ENCODE measurements at places on chromosomes 5 and 9.
A peak's percentile ranks its signal among the peaks of the same experiment; 100 is the strongest.

GRCh38 chr5:129445379-129445778 is 14.7 kb upstream of the ADAMTS19 start:
- H3K4me1 ChIP-seq, result no peaks in the 10 kb centered on the region
- no peaks in the 10 kb centered on the region for H3K27me3 ChIP-seq
- no peaks in the 10 kb centered on the region for H3K36me3 ChIP-seq
- no peak overlapping the region for H3K27ac ChIP-seq
- DNase-seq, result no peak

DNA sequence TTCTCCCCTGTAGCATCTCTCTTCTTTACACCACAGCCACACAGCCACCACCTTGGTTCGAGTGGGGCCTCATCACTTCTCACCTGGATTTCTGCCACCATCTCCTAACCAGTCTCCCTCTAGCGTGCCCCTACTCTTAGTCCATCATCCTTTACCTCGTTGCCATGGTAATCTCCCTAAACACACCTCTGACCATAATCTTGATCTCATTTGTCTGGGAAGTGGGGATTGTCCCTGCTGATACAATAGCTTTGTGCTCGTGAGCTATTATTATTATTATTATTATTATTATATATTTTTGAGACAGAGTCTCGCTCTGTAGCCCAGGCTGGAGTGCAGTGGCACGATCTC is 76.5 kb upstream of the HSPA9 start:
- no peak overlapping the region for H3K4me3 ChIP-seq
- H3K4me1 ChIP-seq, result peaks cover 2% of the 10 kb centered on the region
- no peak for DNase-seq
- no peak overlapping the region for H3K27ac ChIP-seq

DNA sequence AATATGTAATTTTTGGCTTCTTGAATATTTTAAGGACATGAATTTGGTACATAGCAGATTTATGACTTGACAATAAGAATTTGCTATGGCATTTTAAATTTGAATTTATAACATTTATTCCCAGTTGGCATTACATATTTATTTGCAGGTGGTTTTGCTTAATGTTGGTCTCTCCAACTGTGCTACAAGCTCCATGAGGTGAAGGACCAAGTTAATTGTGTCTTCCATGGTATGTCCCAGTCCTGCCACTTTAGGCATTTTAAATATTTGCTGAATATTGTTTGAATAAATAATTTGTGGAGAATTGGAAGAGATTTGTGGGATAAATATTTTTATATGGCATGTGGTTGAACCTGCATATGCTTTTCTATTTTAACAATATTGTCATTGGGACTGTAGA is 253.4 kb upstream of the RIOK2 start:
- no peak for DNase-seq
- no peaks in the 10 kb centered on the region for H3K4me1 ChIP-seq
- no peak overlapping the region for H3K4me3 ChIP-seq
- no peaks in the 10 kb centered on the region for H3K27me3 ChIP-seq
- H3K36me3 ChIP-seq, result no peaks in the 10 kb centered on the region

DNA sequence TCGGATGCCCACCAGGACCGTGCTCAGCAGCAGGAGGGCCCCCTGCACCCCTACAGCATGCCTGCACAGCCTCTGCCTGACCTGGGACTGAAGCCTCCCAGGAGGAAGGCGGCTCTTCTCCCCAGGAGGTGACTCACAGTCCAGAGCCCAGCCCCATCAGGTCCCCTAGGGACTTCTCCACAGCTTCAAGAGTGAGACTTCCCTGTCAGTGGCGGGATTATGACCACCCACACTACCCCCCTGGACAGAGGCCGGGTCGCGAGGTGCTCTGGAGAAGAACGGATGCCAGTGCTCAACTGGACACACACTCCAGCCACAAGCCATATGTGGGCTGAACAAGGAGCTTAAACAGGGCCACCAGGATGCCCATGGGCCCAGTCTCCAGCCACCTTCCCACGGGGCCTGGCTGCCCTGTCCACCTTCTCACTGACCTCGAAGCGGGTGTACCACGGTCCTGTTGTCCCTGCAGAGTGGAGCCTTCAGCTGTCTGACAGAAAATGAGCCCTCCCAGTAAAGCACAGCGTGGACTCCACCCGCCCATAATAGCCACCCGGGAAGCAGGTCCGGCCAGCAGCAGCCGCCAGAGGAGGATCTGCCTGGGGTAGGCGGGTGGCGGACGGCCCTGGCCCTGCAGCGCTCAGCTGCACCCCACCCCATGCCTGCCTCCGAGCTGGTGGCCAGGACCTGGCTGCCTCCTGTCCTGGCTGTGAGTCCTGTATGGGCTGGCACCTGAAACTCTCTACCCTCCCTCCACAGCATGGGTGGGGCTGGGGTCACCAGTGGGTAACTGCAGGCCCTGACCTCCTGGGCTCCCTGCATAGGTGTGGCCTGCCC is 54.7 kb downstream of the SEMA4D start:
- no peak for DNase-seq
- no peak overlapping the region for H3K4me3 ChIP-seq
- H3K4me1 ChIP-seq, result no peaks in the 10 kb centered on the region
- no peaks in the 10 kb centered on the region for H3K36me3 ChIP-seq

DNA sequence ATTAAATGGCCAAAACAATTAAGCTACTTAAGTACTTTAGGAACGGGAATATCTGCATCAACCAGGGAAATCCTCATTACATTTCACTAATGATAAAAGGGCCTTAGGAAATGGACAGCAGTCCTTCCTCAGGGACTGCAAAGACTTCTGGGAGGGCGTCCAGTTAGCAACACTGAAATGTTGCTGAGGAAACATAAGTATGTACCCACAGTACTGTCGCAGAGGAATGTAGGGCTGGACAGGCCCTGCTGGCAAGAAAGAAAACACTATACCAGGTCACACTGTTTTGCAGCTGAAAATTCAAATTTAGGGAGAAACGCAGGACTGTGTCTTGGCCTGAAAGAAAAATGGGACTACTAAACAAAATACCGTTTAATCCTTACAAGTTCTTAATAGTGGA is 1.3 kb downstream of the C5orf15 start:
- peaks cover 17% of the 10 kb centered on the region for H3K4me1 ChIP-seq
- no peaks in the 10 kb centered on the region for H3K36me3 ChIP-seq
- H3K27me3 ChIP-seq, result no peaks in the 10 kb centered on the region
- peak overlapping the region; percentile 88 for H3K27ac ChIP-seq

DNA sequence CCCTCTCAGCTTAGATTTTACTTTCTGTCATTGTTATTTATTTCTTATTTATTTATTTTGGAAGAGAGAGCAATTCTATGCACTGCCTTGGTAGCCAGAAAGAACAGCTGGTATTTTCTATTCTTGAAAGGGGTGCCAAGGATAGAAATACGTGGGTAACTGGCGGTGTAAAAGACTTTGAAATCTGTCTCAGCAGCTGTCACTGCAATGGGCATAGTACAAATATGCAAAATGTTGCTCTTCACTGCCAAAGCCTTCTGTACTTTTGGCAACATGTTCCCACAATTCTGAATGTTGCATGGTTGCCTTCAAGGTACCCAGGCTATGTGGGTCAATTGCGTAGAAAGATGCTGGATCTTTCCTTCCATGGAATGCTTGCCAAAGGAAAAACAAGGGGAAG is 230.2 kb upstream of the EDIL3 start:
- H3K27ac ChIP-seq, result no peak overlapping the region
- H3K4me1 ChIP-seq, result no peaks in the 10 kb centered on the region
- no peak for DNase-seq
- no peaks in the 10 kb centered on the region for H3K27me3 ChIP-seq
- no peaks in the 10 kb centered on the region for H3K36me3 ChIP-seq

DNA sequence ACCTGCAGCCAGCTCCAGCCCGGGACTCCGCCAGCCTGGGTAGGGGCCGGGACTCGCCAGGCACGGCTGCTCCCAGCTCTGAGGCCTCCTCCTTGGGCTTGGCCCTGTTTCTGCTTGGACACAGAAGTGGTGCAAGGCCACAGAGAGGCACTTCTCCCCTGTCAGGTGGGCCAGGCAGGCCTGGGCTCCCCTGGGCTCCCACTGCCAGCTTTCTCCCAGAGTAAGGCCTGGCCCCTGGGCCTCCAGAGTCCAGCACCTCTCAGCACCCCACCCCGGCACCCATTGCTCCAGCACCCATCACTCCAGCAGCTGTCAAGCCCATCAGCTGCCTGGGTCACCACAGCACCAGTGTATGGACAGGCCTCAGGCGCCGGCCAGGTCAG is 71.1 kb upstream of the LRRTM2 start:
- no peak overlapping the region for H3K27ac ChIP-seq

DNA sequence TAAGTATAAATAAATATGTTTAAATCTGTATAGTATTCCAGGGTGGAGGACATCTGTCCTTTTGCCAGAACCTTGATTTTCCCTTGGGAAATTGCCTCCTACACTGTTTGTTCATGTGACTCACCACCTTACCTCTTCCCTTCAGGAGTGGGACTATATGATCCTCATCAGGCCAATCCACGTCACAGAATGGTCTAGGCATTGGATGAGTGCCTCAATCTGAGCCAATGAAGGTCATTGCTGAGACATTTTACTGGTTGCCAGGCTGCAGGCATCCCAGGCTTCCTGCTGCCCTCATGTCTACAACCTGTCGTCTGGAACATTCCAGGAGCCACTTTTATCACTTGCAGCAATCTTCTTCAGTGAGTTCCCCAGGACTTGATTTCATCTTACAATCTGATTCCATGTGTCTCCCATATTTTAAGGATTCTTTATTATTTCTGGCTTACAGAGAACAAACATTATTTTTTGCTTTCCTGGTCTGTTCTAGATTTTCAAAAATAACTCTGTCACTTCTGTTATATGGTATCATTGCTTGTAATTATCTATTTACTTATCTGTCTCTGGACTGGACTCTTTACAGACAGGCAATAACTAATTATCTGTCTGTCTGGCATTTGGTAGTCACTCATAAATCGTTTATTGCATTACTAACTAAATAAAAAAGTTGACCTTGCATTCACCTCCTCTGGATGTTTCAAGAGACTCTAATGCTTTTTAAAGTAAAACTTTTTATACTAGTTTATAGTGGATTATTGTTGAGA is 107.3 kb upstream of the APC start:
- no peak overlapping the region for H3K4me3 ChIP-seq
- H3K36me3 ChIP-seq, result no peaks in the 10 kb centered on the region
- H3K27ac ChIP-seq, result no peak overlapping the region
- DNase-seq, result no peak
- H3K4me1 ChIP-seq, result peaks cover 6% of the 10 kb centered on the region
- H3K27me3 ChIP-seq, result no peaks in the 10 kb centered on the region

GRCh38 chr9:24616863-24617262 is 71.2 kb upstream of the IZUMO3 start:
- no peaks in the 10 kb centered on the region for H3K36me3 ChIP-seq
- H3K4me3 ChIP-seq, result no peak overlapping the region
- H3K27me3 ChIP-seq, result no peaks in the 10 kb centered on the region
- no peaks in the 10 kb centered on the region for H3K4me1 ChIP-seq
- DNase-seq, result no peak

GRCh38 chr5:74187757-74188156 is 452.8 kb downstream of the ENC1 start:
- H3K27ac ChIP-seq, result no peak overlapping the region
- DNase-seq, result no peak
- H3K27me3 ChIP-seq, result no peaks in the 10 kb centered on the region
- no peak overlapping the region for H3K4me3 ChIP-seq
- H3K36me3 ChIP-seq, result no peaks in the 10 kb centered on the region

GRCh38 chr5:19777363-19777762 is 210.6 kb downstream of the CDH18 start:
- DNase-seq, result no peak
- H3K4me3 ChIP-seq, result no peak overlapping the region
- no peaks in the 10 kb centered on the region for H3K4me1 ChIP-seq
- no peaks in the 10 kb centered on the region for H3K27me3 ChIP-seq
- no peak overlapping the region for H3K27ac ChIP-seq
- H3K36me3 ChIP-seq, result no peaks in the 10 kb centered on the region

GRCh38 chr9:86413971-86414880 is 60.0 kb upstream of the TUT7 start:
- H3K27ac ChIP-seq, result no peak overlapping the region
- H3K36me3 ChIP-seq, result no peaks in the 10 kb centered on the region
- DNase-seq, result no peak
- H3K27me3 ChIP-seq, result no peaks in the 10 kb centered on the region
- no peaks in the 10 kb centered on the region for H3K4me1 ChIP-seq
- no peak overlapping the region for H3K4me3 ChIP-seq

- no peak overlapping the region for H3K4me3 ChIP-seq
- no peaks in the 10 kb centered on the region for H3K27me3 ChIP-seq
- H3K4me1 ChIP-seq, result peaks cover 58% of the 10 kb centered on the region
Observed at GRCh38 chr5:156396063-156396829, 69.3 kb downstream of the SGCD start.

DNA sequence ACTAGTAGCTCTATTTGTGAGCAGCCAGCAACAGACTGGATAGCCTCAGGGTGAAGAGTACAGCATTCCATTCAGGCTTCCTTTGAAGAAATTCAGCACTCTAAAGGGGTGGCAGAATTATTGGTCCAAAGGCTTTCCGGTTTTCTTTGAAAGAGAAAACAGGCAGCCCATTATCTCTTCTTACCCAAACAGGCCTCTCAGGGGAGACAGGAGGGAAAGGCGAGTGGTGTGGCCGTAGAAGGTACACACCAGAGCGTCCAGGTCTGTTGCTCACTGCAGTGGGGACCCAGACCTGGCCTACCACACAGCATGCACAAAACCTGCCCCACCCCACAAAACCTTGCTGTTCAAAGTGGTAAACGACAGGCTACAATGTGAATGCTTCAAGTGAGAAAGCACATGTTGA is 83.3 kb downstream of the ZNF608 start:
- no peak overlapping the region for H3K4me3 ChIP-seq
- H3K27ac ChIP-seq, result no peak overlapping the region
- no peaks in the 10 kb centered on the region for H3K27me3 ChIP-seq

GRCh38 chr5:59218424-59219045 is 635.7 kb downstream of the RAB3C start:
- no peaks in the 10 kb centered on the region for H3K27me3 ChIP-seq
- H3K4me1 ChIP-seq, result no peaks in the 10 kb centered on the region
- H3K4me3 ChIP-seq, result no peak overlapping the region
- H3K36me3 ChIP-seq, result peaks cover 5% of the 10 kb centered on the region
- no peak overlapping the region for H3K27ac ChIP-seq
- DNase-seq, result no peak

DNA sequence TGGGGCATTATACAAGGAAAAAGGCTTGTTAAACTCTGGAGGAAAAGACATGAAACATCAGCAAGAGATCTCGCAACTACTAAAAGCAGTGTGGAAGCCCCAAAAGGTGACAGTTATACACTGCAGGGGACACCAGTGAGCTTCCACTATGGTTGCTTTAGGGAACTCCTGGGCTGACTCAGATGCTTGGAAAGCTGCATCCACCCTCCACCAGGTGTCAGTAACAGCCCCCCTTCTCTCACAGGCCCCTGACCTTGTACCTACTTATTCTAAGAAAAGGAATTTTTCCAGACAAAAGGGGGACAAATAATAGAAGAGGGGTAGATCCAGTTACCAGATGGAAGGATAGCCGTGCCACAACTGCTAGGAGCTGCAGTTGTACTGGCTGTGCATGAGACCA is 154.4 kb upstream of the COX7C start:
- H3K4me3 ChIP-seq, result no peak overlapping the region
- no peaks in the 10 kb centered on the region for H3K4me1 ChIP-seq
- no peak overlapping the region for H3K27ac ChIP-seq
- no peaks in the 10 kb centered on the region for H3K27me3 ChIP-seq
- H3K36me3 ChIP-seq, result no peaks in the 10 kb centered on the region
